ENCODE measurements at places on chromosomes 4 and X. TPM values are rescaled to one million over a fixed set of nuclear protein-coding genes. Genes with fewer than 3 reads are reported as not detected.

DNA sequence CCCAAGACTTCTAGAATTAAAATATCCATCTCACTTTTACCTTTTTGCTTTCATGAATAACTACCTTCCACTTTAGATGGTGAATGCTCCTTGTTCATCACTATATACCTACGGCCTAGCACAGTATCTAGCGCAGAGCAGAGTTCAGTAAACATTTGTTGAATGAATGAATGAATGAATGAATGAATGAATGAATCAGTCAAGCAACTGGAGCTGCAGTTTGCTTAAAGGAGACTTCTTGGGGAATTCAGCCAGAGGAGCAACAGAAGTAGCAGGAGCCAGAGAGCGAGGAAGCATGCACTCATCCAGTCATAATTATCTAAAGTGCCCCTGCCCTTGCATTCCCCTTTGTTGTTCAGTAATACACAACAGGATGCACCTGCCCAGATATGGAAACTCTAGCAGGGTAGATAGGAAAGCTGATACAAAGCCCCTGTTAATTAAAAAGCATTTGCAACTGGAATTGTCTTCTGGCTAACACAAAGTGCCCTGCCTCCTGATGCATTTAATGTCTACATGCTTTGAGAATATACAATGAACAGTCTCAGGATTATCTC, 103.0 kb upstream of the MBNL3 start:
- no peaks in the 10 kb centered on the region for H3K36me3 ChIP-seq
- no peak overlapping the region for H3K27ac ChIP-seq
- peaks cover 9% of the 10 kb centered on the region for H3K27me3 ChIP-seq
- no peak overlapping the region for H3K4me3 ChIP-seq

- no peak overlapping the region for H3K27ac ChIP-seq
- no peaks in the 10 kb centered on the region for H3K36me3 ChIP-seq
- peaks cover 15% of the 10 kb centered on the region for H3K4me1 ChIP-seq
- H3K27me3 ChIP-seq, result no peaks in the 10 kb centered on the region
- H3K4me3 ChIP-seq, result no peak overlapping the region
Measured at GRCh38 chr4:8141935-8142334, 16.7 kb downstream of the ABLIM2 start.

- H3K36me3 ChIP-seq, result no peaks in the 10 kb centered on the region
- no peak for DNase-seq
- no peak overlapping the region for H3K27ac ChIP-seq
- H3K4me1 ChIP-seq, result no peaks in the 10 kb centered on the region
- H3K4me3 ChIP-seq, result no peak overlapping the region
Measured at GRCh38 chr4:176671532-176671931, 121.2 kb downstream of the VEGFC start.

DNA sequence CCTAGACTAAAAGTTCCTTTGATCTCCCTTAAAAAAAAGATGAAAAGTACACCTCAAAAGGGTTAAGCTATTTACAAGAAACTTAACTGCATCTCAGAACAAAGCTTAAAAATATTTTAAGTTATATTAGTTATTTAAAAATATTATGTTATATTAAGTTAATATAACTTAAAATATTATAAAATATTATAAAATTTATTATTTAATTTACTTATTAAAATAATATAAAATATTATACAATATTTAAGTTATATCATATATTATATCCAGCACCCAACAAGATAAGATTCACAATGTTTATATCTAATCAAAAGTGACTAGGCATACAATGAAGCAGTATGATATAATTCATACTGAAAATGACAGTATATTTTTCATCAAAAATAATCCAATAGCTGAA, 296.9 kb downstream of the DCHS2 start:
- no peaks in the 10 kb centered on the region for H3K4me1 ChIP-seq
- no peak overlapping the region for H3K4me3 ChIP-seq
- no peaks in the 10 kb centered on the region for H3K27me3 ChIP-seq
- no peaks in the 10 kb centered on the region for H3K36me3 ChIP-seq

GRCh38 chrX:17643528-17643927, 93.8 kb upstream of the SCML1 start:
- no peaks in the 10 kb centered on the region for H3K4me1 ChIP-seq
- H3K4me3 ChIP-seq, result no peak overlapping the region
- no peak for DNase-seq
- H3K27ac ChIP-seq, result no peak overlapping the region
- H3K36me3 ChIP-seq, result no peaks in the 10 kb centered on the region

GRCh38 chrX:39527025-39527424, 570.7 kb downstream of the BCOR start:
- no peaks in the 10 kb centered on the region for H3K36me3 ChIP-seq
- H3K27ac ChIP-seq, result no peak overlapping the region
- no peak for DNase-seq
- H3K4me1 ChIP-seq, result no peaks in the 10 kb centered on the region
- H3K27me3 ChIP-seq, result no peaks in the 10 kb centered on the region

- H3K27ac ChIP-seq, result no peak overlapping the region
- H3K4me1 ChIP-seq, result no peaks in the 10 kb centered on the region
- no peaks in the 10 kb centered on the region for H3K36me3 ChIP-seq
- no peaks in the 10 kb centered on the region for H3K27me3 ChIP-seq
- H3K4me3 ChIP-seq, result no peak overlapping the region
Measured at GRCh38 chr4:76641351-76641750, 206.3 kb downstream of the SHROOM3 start.

- peak overlapping the region; percentile 67 for H3K27ac ChIP-seq
- H3K4me3 ChIP-seq, result peak overlapping the region; percentile 5
- no peaks in the 10 kb centered on the region for H3K4me1 ChIP-seq
- DNase-seq, result no peak
- H3K36me3 ChIP-seq, result no peaks in the 10 kb centered on the region
Measured at GRCh38 chrX:81202456-81202819, 536 bp downstream of the SH3BGRL start.

- no peak for DNase-seq
- no peak overlapping the region for H3K4me3 ChIP-seq
- H3K4me1 ChIP-seq, result no peaks in the 10 kb centered on the region
- H3K36me3 ChIP-seq, result no peaks in the 10 kb centered on the region
Measured at GRCh38 chr4:59848457-59848856, 1351.7 kb upstream of the ADGRL3 start.

- no peaks in the 10 kb centered on the region for H3K4me1 ChIP-seq
- H3K27me3 ChIP-seq, result no peaks in the 10 kb centered on the region
- DNase-seq, result no peak
- no peak overlapping the region for H3K27ac ChIP-seq
- H3K36me3 ChIP-seq, result no peaks in the 10 kb centered on the region
Measured at GRCh38 chr4:43822621-43823020, 626.0 kb downstream of the KCTD8 start.

GRCh38 chrX:2714551-2714950, 23.5 kb downstream of the CD99 start:
- no peaks in the 10 kb centered on the region for H3K4me1 ChIP-seq
- no peak overlapping the region for H3K4me3 ChIP-seq
- H3K27ac ChIP-seq, result no peak overlapping the region
- no peaks in the 10 kb centered on the region for H3K27me3 ChIP-seq
- no peak for DNase-seq

- DNase-seq, result peak; percentile 35
- no peaks in the 10 kb centered on the region for H3K27me3 ChIP-seq
- peaks cover 4% of the 10 kb centered on the region for H3K4me1 ChIP-seq
- no peak overlapping the region for H3K4me3 ChIP-seq
- H3K27ac ChIP-seq, result peak overlapping the region; percentile 53
Measured at GRCh38 chr4:25813448-25814106, 49.2 kb downstream of the SEL1L3 start.

- H3K4me3 ChIP-seq, result no peak overlapping the region
- H3K27ac ChIP-seq, result no peak overlapping the region
- H3K27me3 ChIP-seq, result peaks cover 5% of the 10 kb centered on the region
- H3K4me1 ChIP-seq, result no peaks in the 10 kb centered on the region
Measured at GRCh38 chrX:44451056-44451455, 91.6 kb downstream of the FUNDC1 start.

GRCh38 chrX:112967341-112967740, 126.7 kb upstream of the AMOT start:
- H3K36me3 ChIP-seq, result no peaks in the 10 kb centered on the region
- no peaks in the 10 kb centered on the region for H3K4me1 ChIP-seq
- no peak overlapping the region for H3K4me3 ChIP-seq
- H3K27ac ChIP-seq, result no peak overlapping the region

- no peaks in the 10 kb centered on the region for H3K36me3 ChIP-seq
- H3K27me3 ChIP-seq, result no peaks in the 10 kb centered on the region
- H3K4me3 ChIP-seq, result no peak overlapping the region
Measured at GRCh38 chrX:87846956-87847355, 329.4 kb downstream of the KLHL4 start.

The GPR82 gene
- polyA plus RNA-seq, result not detected

The TMSB15C gene
- polyA plus RNA-seq, result 0.30 TPM

The MAGEA10 gene
- not detected for polyA plus RNA-seq

The DCAF12L2 gene
- polyA plus RNA-seq, result 0.02 TPM
